ENCODE measurements at places on chromosomes 5 and 9. TPM values are rescaled to one million over a fixed set of nuclear protein-coding genes. Genes with fewer than 3 reads are reported as not detected.

DNA sequence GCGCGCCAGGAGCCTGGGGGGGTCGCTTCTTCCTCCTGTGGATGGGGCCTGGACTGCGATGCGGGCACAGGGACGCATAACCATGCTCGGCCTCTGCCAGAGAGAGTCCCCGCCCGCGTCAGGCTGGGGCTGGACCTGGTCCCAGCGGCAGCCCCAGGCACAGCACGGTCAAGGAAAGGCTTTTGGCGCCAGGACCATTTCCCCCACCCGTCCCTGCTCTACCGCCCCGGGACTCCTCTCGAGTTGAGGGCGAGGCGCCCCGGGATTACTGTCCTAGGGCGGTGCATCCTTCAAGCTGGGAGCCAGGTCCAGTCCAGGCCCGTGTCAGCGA lies 341 bp downstream of the MXD3 start:
- DNase-seq = no peak

- DNase-seq = no peak
Observed at GRCh38 chr5:173202266-173202875, 32.6 kb downstream of the NKX2-5 start.

- no peak for DNase-seq
Observed at GRCh38 chr9:366620-367019, 152.0 kb downstream of the DOCK8 start.

GRCh38 chr5:68519143-68519542 lies 303.6 kb downstream of the PIK3R1 start:
- DNase-seq = no peak

DNA sequence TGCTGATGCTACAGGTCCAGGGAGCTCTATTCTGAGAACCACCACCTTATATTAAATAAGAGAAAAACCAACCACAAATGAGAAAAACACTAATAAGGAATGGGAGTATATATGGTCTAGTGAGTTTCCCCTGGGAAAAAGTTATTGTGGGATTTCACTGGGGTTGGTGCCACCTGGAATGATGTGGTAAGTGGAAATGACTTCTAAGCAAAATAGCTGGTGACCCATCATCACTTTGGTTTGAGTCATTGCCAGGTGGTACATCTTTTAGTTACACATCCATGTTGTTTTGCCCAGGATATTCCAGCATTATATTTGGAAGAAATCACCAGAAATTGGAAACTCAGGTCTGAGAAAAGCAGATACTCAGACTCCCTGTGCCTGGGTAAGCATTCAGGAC lies 437.3 kb downstream of the DTWD2 start:
- DNase-seq = no peak

GRCh38 chr5:108255468-108255867 lies 126.4 kb downstream of the FBXL17 start:
- no peak for DNase-seq

Gene KCNT1
- polyA plus RNA-seq = 0.22 TPM

GRCh38 chr5:158785397-158785796 lies 314.3 kb downstream of the EBF1 start:
- no peak for DNase-seq

Gene MEGF10
- polyA plus RNA-seq = 1.7 TPM

DNA sequence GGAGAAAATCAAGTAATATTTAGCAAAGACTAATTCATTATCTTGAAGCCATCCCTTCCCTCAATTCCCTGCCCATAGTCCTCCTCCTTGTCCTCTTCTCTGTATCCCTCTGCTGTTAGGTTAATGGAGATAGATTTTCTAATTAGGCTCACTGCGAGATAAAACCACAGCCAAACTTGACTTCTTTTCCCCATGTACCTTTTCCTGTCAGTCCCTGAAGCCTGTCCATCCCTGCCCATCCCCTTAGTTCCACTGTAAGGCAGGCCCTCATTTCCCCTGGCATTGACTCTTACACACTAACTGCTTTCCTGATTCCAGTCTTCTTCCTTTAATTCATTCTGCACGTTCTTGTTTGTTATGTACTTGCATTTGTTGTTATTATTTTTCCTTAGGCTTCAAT lies 1.2 kb downstream of the TLR4 start:
- DNase-seq = no peak

DNA sequence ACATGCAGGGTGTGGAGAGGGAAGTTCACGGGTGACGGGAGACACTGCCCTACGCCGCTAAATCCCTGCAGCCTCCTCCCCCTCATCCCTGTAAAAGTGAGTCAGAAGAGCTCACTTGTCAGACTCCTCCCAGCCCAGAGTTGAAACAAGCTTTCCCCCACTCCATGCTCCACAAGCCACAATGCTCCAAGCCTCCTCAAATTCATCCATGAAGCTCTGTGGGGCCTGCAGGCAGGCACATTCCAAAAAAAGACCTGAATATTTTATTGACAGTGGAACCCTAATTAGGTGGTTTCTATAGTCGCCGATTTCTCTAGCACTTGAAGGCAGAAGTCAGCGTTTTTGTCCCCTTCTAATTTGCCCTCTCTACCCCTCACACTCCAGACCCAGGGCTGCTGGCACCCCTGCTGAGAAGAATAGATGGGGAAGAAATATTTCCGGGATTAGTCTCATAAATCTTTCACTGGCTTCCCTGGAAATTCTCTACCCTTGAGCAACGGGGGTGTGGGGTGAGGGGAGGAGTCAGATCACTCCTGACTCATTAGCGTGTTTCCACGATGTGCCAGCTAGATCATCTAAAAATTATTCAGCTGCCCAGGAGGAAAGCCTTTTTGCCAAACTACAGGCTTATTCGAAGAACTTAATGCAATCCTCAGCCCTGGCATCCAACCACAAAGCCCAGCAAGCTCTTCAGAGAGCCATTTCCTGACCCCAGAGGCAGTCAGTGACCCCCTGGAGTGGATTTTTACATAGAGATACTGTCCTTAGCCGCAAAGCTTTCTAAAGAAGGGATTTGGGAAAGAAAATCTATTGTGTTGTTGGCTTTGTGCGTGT lies 97.1 kb downstream of the ENC1 start:
- no peak for DNase-seq

Gene TMEM174
- 11.0 TPM for polyA plus RNA-seq

DNA sequence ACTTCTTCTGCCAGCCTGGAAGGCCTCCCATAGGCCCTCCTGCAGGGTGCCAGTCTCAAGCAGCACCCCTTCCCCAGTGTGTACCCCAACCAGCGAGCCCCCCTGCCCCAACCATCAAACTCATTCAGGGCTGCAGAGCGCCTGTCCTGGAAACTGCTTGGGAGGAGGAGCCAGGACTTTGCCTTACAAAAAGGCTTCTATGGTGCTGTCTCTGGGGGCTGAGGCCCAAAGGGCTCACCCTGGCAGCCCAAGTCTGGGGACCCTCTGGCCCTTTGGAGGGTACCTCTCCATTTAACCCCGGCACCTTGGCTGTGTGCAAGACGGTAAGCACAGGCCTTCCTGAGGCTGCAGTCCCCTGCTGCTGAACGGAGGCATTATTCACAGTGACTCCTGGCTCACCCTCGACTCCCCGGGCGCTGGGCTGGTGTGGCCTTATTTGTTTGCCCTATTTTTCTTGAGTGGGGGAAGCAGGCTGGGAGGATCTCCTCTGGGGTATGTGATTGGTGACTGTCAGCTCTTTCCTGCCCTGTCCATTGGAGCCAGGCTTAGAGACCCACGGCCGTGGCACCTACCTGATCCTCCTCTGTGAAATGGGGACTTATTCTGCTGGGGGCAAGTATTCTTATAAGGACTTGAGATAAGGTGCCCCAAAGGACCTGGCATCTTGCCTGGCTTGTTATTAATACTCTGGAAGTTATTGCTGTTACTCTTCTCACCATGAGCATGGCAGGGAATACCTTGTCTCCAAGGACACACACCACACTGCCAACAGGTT lies 5.8 kb downstream of the LMX1B start:
- no peak for DNase-seq

All from left renal pelvis (tissue), 4 donors.